ENCODE measurements at places on chromosomes 2 and 18.

- DNase-seq, result no peak
Observed at GRCh38 chr2:121248766-121249343, 36.1 kb downstream of the TFCP2L1 start.

- no peak for DNase-seq
Observed at GRCh38 chr2:99111236-99111635, 30.3 kb upstream of the C2orf15 start.

- no peak for DNase-seq
Observed at GRCh38 chr2:126664639-126665038, 8.7 kb downstream of the GYPC start.

DNA sequence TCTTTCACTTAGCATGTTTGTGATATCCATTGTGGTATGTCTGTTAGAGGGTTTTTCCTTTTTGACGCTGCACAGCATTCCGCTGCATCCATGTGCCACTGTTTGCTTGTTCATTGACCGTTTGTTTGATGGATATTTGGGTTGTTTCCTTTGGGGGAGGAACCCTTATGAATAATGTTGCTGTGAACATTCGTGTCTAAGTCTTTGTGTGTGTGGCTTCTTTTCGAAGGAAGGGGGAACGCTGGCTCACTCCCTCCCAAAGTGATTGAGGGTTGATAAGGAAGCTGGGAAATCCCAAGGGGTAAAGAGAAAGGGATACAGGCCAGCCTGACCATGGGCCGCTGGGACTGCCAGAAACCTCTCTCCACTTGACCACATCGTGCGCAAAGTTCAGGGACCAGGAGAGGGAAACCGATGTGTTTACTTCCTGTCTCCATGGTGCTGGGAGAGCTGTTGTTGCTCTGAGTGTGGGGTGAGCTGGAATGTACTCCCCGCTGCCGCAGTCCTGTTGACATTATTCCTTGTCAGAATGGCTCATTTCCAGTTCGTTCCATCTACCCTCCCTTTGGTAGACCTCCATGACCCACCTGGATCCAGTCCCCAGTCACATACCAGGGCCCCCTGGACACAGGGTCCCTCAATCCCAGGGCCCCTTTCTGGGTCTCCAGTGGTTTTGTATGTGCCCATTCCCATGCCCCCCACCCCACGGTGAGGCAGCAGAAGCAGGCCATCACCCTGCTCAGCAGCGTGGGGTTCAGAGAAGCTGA is 39.6 kb downstream of the HS1BP3 start:
- DNase-seq, result no peak

DNA sequence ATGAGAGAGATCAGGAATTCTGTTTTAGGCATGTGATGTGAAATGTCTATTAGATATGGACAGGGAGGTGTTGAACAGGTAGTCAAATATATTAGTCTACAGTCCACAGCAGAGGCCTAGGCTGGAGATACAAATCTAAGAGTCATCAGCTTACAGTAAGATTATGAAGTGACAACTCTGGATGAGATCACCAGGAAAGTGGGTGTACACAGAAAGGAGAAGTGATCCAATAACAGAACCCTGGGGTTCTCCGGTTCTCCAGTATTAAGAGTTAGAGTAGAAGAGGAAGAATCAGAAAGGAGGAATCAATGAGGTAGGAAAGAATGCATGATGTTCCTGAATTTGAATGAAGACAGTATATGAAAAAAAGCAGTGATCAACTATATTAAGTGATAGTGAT is 362.3 kb downstream of the FIGN start:
- DNase-seq, result no peak

DNA sequence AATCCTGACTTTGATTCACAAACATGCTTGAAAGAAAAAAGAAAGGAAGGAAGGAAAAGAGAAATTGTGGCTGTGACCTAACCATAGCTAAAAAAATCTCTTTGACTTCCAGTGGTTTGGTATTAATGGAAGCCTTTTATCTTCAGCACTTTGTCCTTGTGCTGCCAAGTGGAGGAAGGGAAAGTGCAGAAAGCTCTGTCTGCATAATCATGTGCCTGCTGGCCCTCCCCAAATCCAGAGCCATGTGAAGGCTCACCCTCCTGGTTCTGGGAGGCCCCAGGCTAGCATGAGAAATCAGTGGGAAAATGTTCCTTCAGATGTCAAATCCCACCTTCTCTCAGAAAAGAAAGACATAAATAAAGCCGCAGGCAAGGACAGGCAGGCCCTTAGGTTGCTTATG is 48.3 kb upstream of the BMPR2 start:
- no peak for DNase-seq

DNA sequence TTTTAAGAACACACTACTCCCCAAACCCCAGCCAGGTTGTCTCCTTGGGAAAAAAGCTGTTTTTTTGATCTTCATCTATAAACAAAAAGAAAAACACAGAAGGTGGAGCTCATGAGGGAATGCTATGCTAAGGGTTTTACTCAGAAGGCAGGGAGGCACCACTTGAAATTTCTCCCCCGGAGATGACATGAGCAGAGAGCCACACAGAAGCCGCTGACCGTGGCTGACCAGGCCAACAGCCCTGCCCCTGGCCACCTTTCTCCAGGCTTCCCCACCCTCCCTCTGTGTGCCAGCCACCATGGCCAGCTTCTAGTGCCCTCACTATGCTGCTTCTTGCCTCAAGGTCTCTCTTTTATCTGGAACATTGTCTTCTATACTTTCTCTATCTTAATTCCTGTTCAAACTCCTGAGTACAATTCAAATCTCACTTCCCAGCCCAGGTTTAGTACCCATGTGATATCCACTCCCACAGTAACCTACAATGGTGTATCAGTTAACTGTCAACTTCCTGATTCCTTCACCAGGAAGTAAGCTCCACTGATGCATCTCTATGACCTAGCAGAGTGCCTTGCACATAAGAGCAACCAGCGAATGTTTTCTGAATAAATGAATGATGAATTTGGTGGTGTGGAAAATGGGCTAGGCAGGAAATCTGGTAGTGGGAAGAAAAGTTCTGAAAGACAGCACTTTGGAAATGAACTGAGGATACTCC is 15.3 kb downstream of the LAPTM4A start:
- no peak for DNase-seq

DNA sequence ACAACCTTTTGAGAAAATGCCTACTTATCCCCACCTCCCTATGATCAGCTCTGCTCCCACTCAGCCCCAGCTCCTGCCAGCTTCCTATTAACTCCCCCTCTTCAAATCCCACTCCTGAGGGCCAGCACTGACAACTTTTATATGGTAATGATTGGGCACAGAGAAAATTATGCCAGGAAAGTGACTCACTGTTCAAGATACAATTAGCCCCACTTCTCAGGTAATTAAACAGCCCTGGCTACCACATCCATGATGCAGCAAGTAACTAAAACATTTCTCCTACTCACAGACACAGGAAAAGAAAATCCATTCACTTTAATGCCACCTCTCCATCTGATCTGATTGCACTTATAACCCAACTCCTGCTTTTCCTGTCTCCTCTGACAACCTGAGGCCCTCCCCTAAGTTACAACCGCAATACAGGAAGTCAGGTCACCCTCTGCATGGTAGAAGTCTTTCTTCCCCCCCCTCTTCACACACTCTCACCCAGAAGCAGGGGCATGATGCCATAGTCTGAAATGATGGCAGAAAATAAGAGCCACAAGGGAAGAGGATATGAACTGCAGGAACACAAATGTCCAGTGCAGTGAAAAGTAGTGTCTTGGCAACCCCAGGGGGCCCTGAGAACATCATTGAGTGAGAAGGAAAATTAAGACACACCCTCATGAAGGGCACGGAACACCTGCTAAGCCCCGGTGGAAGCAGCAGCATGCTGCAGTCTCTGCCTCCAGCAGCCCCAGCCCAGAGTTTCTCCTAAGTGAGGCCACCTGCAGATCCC is 54.4 kb downstream of the STK39 start:
- DNase-seq, result no peak

DNA sequence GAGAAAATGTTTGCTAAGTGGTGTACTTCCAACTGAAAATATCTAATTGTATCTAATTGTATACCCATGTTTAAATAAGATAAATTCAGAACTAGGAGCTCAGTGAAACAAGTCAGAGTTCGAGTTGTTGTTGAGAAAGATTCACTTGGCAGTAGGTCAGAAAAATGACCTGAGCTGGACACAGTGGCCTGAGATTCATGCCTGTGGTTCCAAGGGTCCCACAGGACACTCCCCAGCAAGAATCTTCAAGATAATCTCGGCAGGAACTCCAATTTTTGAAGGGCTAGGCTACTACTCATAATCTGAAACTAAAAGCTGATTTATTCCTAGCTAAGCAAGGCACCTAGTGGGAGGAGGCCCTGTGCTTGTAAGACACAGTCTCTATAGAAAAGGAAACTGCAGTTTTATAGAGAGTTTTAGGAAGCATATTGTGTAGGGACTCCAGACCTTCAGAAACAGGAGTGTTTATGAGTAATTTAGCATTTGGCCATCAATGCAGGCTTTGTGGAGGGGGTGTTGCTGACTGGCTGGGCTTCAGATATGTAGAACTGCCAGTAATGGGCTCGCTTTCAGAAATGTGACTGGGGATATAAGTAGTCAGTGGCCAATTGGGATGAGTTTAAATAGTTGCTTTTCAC is 43.2 kb downstream of the SP140 start:
- no peak for DNase-seq

- no peak for DNase-seq
Observed at GRCh38 chr2:239666855-239667376, 266.1 kb upstream of the HDAC4 start.

- peak; percentile 74 for DNase-seq
Observed at GRCh38 chr2:199459286-199460100, 1.8 kb upstream of the SATB2 start.

DNA sequence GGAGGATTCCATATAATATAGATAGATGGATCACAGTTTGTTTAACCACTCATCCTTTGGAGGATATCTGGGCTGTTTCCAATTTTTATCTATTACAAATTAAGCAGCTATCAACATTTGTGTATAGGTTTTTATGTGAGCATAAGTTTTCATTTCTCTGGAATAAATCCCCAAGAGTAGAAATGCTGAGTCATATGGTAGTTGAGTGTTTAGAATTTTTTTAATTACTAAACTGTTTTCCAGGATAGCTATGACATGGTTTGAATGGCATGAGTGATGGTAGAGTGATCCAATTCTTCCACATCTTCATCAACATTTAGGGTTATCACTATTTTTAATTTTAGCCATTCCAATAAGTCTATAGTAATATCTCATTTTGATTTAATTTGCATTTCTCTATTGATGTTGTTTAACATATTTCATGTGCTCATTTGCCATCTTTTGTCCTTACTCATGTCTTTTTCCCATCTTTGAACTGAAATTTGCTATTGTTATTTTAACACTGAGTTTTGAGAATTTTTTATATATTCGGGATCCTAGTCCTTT is 31.4 kb downstream of the ABCB11 start:
- DNase-seq, result no peak

GRCh38 chr2:60104514-60105505 is 448.6 kb downstream of the BCL11A start:
- no peak for DNase-seq

Data from GOT3 (cell line).